Activated T-helper 1 cell treated with anti-CD3 and anti-CD28 coated beads, Interleukin-2, amount 50 U/mL, for 16 hours (primary cell): ENCODE measurements at places on chromosomes 6 and 20.

- no peak for DNase-seq
Measured at GRCh38 chr6:129857838-129858237, 3.3 kb downstream of the TMEM244 start.

DNA sequence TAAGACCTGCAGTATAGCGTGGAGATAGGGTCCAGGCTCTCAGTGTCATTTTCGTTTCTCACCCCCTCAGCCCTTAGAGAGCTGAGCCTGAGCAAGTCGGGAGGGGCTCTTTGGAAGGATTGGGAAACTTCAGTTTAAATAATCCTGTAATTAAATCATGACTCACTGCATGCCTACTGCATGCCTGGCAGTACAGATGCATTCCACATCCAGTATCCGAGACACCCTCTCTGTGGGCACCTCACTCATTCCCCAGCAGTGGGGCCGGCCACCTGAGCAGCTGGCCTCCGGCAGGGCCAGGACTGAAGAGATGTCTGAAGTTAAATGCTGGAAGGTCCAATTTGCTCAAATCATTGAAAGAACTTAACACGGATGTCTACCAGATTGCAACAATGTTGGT, 316.6 kb downstream of the THBS2 start:
- no peak for DNase-seq

DNA sequence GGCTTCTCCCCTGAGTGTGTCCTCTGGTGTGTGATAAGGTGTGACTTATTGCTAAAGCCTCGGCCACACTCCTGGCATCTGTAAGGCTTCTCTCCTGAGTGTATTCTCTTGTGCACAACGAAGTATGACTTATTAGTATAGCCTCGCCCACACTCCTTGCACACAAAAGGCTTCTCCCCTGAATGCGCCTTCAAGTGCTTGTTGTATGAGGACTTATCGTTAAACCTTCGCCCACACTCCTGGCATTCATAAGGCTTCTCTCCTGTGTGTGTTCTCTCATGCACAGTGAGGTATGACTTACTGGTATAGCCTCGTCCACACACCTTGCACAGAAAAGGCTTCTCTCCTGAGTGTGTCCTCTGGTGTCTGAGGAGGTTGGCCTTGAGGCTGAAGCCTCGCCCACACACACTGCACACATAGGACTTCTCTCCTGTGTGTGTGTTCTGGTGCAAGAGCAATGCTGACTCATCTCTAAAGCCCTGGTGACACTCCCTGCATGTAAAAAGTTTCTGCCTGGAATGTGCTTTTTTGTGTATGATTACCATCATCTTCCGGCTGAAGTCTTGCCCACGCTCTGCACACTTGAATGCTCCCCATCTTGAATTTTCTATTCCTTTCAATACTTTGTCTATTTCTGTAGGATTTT, 20.4 kb downstream of the ZNF337 start:
- DNase-seq, result no peak

DNA sequence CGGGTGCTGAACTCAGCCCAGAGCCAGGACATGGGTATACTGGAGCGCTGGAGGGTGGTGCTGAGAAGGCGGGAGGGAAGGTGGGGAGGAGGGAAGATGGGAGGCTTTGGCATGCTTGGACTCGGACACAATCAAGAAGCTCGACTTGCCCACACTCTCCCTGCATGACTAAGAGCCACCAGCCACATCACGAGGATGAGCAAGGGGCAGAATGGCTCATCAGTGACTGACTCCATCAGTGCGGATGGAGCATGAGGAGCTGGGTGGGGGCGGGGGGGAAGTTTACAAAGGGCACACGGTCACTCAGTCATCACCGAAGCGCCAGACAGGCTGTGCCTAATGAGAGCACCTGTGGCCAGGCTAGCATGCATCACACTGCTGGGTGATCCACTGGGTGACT, 222.8 kb downstream of the KIF16B start:
- no peak for DNase-seq

DNA sequence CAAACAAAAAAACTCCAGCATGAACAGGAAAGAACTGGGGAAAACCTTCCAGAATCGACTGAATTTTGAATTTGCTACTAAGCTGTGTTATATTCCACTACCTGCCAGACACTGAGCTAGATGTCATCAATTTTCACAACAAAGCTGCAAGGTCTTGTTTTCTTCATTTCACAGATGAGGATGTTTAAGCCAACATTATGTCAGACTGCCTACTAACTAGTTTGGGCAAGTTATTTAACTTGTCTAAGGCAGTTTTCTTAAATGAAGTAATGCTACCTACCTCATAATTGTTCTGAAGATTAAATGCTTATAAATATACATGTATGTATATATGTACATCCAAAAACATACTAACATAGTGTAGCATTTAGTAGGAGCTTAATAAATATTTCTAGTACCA, 144.4 kb downstream of the MMS22L start:
- no peak for DNase-seq

- DNase-seq, result no peak
Measured at GRCh38 chr6:41420186-41420585, 84.8 kb downstream of the NCR2 start.

DNA sequence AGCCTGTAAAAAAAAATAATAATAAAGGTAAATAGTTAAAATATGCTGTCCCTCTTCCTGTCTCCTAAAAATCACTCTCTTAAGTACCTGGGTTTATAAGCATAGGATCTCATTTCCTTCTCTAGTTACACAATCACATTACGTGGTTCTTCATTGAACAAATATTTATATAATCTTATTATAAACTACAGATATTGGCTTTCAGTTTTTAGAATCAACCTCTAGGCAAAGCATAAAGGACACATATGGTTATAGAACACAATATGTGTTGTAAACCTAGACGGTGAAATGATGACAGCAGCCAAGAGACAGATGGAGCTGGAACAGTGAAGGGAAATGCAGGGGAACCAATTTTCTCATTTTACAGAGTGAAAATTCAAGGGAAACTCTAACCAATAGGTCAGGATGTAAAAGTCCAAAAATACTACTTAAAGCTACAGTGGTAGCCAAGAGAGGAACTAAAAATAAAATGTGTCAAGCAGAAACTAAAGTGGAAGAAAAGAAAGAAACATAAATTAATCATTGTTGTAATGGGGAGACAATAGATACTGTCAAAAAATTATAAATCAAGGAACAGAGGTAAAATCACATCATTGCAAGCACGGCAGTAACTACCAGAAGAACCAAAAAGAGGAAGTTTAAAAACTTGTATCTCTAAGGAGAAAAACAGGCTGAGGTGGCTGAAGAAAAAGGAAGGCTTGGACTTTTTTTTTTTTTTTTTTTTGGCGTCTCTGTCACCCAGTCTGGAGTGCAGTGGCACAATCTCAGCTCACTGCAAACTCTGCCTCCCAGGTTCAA, 82.8 kb upstream of the CDYL start:
- no peak for DNase-seq

- no peak for DNase-seq
Measured at GRCh38 chr20:40652441-40652987, 36.5 kb downstream of the MAFB start.

DNA sequence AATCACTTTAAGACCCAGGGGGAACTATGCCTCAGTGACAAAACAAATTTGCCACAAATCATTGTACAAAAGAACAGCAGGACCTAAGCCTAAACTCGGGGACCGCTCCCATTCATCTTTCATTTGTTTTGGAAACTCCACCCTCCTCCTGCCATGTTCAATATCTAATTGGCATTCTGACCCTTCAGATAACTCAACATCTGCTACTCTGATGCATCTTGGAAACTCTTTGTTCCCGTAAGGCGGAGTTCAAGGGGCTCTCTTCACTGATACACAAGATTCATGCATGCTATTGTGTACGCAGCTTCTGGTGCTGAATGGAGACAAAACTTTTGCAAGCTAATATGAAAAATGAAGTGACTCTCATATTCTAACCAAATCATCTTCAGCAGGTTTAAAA, 187.6 kb downstream of the ZFP64 start:
- DNase-seq, result no peak

GRCh38 chr20:46652699-46653098, 1.4 kb upstream of the SLC13A3 start:
- no peak for DNase-seq

- DNase-seq, result no peak
Measured at GRCh38 chr6:69863766-69864165, 2.6 kb upstream of the COL19A1 start.

DNA sequence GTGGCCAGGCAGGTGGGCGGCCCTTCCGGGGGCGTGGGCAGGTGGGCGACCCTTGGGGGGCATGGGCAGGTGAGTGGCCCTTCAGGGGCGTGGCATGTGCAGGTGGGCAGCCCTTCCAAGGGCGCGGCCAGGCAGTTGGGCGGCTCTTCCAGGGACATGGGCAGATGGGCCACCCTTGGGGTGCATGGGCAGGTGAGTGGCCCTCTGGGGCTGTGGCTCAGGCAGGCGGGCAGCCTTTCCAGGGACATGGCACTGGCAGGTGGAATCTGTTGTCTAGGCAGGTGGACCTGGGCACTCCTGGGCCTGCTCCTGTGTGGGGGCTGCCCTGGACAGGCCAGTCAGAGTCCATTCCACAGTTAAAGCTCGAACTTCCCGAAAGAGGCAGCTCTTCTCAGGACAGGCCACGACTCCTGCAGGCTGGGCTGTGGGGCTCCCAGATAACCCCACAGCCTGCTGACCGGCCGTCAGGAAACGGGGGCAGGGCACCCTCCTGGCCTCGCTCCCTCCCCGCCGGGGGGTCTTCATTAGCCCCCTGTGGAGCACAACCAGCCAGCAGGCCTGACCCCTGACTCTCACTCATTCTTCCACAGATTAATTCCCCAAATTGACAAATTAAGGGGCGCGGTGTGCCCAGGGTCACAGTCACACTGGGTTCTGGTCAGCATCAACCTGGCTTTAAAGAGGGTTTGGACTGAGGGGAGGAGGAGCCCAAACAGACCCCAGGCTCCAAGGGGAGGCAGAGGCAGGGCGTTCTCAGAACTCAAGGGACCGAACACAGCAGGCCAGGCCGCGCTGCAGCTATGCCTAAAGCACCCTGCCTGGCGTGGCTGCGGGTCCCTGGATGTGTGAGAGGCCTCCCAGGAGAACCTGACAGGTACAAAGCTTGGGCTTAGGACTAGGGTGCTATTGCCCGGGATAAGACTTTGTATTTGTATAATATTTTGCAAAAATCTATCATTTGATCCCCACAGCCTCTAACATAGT, 130.0 kb downstream of the DLL1 start:
- no peak for DNase-seq

- DNase-seq, result no peak
Measured at GRCh38 chr6:101845621-101846020, 452.1 kb downstream of the GRIK2 start.

DNA sequence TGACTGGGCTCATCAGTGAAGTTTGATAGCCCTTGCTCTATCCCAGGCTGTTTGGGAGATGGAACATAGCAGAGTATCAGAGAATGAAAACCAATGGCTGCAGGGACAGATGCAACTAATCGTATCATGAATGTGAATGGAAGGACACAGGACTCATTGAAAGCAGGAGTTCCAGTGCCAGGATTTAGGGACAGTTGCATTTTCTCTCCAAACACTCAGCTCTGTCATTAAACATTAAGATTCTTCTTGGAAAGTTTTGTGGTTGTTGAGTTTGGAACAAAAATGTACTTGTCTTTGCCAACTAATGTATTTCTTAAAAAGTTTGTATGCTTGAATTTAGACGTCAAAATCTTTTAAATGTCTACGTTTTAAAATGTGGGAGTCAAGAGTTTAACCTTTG, 31.0 kb upstream of the GSTA5 start:
- no peak for DNase-seq
